ENCODE measurements at places on chromosomes 2 and 18.

- no peak for DNase-seq
Measured at GRCh38 chr2:168787782-168788376, 14.6 kb upstream of the NOSTRIN start.

DNA sequence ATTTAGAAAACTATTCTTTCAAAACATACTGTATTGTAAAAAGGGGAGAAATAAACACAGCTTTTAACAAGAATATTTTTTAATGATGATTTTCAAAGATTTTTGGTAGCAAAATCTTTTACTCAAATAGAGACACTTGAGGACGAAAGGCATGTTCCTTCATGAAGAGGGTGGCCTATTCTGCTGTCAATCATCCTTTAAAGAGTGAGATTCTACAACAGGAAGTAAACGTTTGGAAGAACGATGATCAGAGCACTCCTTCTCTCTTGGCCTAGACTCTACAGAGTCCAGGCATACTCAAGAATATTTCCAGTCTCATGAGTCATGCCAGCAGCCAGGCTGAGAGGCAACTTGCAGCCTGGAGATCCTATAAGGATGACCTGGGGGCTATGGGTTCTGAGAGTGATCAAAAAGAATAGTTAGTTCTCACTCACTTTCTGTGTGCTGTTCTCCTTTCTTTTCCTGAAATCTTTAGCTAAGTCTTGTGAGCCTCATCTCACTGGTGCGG is 62.4 kb upstream of the TCF4 start:
- DNase-seq, result no peak

DNA sequence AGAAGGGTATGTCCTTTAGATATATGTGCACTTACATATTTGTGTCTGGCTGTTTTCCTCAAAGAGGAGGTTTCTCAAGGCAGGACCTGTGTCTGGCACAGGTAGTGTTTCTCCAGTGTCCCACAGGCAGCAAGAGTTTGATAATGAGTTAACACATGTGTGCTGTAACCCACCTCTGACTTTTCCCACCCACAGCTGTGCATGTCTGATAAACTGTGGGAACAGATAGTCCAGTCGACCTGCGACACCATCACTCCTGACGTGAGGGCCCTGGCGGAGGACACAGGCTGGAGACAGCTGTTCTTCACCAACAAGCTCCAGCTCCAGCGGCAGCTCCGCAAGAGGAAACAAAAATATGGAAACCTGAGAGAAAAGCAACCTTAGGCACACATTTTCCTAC is 58.2 kb downstream of the SLC16A14 start:
- DNase-seq, result no peak

- DNase-seq, result no peak
Measured at GRCh38 chr18:44771572-44771955, 90.9 kb downstream of the SETBP1 start.

GRCh38 chr2:168241208-168241607 is 6.2 kb downstream of the STK39 start:
- no peak for DNase-seq

- DNase-seq, result no peak
Measured at GRCh38 chr2:241014764-241015163, 16.3 kb downstream of the SNED1 start.

All from left lung (tissue), 14 donors.